ENCODE measurements at places on chromosomes 13 and 19. TPM values are rescaled to one million over a fixed set of nuclear protein-coding genes. Genes with fewer than 3 reads are reported as not detected.

Gene GRIK5
- 2.5 TPM for total RNA-seq

Gene GAPDHS
- total RNA-seq, result not detected

Gene LIN37
- 33.1 TPM for total RNA-seq

Gene LRRC63
- total RNA-seq, result 0.49 TPM

Gene IGFL1
- total RNA-seq, result not detected

Gene KCTD4
- total RNA-seq, result not detected

Gene APLP1
- not detected for total RNA-seq

Gene CTU1
- total RNA-seq, result 11.8 TPM

Gene OR4F17
- total RNA-seq, result not detected

All from naive thymus-derived CD4-positive, alpha-beta T cell (primary cell).